Cerebellum (tissue), 4 donors: ENCODE measurements at places on chromosomes 11 and 22.
A peak's percentile ranks its signal among the peaks of the same experiment; 100 is the strongest.

DNA sequence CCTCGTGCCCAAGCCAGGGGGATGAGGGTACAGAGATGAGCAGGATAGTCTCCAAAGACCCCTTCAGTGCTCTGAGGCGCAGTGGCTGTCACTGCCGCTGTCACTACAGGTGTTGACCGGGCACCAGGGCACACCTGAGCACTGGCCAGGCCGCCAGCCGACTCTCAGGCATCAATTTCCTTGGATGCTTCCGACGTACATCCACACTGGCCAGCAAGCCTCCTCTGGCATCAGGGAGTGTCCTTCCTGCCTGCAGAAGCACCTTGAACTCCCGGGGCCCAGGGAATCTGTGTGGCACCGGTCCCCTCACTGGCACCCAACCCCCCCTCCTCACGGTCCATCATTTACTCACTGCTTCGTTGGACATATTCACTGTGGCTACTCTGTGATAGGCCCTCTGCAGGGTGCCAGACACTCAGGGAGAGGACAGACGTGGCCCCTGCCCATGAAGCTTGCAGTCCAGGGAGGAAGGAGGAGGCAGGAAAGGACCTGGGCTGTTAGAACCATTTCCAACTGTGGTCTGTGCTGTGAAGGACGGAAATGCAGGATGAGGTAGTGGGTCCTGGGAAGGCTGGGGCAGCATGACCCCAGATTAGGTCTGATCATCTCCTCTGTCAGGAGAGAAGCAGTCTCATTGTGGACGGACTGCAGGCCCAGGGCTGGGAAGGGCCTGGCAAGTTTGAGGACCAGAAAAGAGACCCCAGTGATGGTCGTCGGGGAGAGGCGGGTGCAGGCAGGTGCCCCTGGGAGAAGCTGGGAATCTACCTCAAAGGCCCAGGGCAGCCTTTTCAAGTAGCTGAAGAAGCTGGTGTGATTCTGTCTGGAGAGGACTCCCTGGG is 46.3 kb upstream of the ANO1 start:
- no peak for DNase-seq

DNA sequence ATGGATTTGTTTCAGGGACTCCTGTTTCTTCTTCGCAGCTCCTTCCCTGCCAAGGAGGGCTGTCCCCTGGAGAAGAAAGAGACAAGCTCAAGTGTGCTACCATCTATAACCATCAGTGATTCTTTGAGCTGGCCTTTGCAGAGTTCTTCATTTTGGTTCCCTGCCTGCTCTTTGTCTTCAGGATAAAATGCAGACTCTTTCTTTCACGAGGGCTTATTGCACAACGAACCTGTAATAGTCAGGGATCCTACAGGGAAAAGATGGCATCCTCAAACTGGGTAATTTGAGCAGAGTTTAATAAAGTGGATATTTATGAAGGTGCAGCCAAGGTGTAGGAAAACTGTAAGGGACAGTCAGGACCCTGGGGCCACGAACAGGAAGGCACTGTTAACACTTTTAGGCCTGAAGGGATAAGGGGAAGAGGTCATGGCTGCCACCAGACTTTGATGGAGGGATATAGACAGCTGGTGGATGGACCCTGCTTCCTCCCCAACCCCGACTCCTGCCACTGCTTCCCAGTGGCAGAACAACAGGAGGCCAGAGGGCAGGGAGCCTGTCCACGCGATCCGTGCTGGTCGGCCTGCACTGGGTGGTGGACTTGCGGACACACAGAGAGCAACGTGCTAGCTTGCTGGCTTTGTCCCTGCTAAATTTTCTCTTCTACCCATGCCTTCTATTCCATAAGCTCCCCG is 767.0 kb downstream of the NTM start:
- no peak for DNase-seq

- DNase-seq, result no peak
Observed at GRCh38 chr22:48895336-48895735, 932.3 kb downstream of the BRD1 start.

- no peak for DNase-seq
Observed at GRCh38 chr11:130414107-130415080, 14.0 kb downstream of the ADAMTS8 start.

GRCh38 chr22:49959782-49960158 is 802 bp upstream of the PIM3 start:
- DNase-seq, result no peak

DNA sequence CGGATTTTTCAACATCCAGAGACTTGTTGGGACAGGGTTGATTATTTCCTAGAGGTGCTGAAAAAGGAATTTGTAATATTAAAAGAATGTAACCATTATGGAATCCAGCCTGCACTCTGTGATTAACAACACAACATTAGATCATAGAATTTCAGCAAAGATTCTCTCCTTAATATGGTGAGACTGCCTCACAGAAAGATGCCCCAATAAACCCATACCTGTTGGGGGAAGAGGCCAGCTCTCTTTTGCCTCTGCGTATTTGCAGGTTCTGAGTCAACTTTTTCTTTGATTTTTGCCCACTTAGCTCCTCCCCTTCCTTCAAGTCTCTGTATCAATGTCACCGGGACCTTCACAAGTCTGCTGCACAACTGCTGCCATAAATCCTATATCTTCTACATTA is 12.4 kb upstream of the MTMR3 start:
- DNase-seq, result no peak

- DNase-seq, result no peak
Observed at GRCh38 chr11:73990730-73991129, 8.1 kb upstream of the UCP2 start.

DNA sequence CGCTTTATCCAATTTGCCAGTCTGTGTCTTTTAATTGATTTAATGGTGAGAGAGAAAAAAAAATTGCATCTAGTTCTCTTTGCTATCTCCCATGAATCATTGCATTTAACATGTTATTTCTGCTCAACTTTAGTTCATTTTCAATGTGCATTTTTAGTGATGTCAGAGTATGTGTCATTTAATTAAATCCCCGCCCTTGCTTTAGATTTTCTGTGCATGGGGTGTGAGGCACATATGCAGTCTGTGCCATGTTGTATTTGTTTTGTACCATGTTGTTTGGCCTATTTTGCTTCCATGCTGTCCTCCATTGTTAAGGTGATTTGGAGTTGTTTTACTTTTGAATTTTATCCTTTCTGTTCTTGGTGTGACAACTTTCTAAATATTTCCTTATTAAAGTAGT is 8.3 kb upstream of the NCR3LG1 start:
- DNase-seq, result no peak

GRCh38 chr11:13222285-13222684 is 55.3 kb upstream of the BMAL1 start:
- DNase-seq, result no peak

GRCh38 chr11:134734141-134734845 is 322.3 kb upstream of the B3GAT1 start:
- no peak for DNase-seq

DNA sequence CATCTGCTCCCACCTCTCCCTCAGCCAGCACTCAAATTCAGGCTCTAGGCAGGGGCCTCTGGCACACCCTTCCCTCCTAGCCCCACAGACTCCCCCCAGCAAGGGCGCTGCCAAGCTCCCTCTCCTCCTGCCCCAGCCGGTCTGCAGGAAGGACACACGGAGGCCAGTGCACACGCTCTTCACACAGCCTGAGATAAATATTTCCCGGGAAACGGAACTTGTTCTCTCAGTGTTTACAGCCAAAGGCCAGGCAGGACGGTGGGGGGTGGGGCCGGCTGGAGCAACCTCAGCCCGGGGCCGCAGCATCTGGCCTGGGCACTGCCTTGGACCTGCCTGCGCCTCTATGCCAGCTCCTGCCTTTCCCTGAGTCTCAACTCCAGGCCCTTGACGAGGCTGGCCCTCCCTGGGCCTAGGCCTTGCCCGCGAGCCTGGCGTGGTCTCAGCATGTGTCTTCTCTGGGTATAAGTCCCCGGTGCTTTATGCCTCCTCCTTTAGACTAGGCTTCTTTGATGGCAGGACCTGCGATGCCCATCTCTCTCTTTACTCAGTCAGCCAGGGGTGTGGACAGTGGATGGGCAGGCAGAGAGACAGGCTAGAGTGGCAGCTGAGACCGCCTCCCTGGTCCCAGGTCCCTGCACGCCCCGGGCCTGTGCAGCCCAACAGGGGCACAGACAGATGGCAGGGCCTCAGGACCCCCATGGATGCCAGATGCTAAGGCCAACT is 48.4 kb downstream of the PDE2A start:
- DNase-seq, result no peak

- no peak for DNase-seq
Observed at GRCh38 chr11:75632450-75632849, 36.4 kb downstream of the MAP6 start.

GRCh38 chr11:76637491-76638269 is 32.9 kb downstream of the LRRC32 start:
- DNase-seq, result no peak

DNA sequence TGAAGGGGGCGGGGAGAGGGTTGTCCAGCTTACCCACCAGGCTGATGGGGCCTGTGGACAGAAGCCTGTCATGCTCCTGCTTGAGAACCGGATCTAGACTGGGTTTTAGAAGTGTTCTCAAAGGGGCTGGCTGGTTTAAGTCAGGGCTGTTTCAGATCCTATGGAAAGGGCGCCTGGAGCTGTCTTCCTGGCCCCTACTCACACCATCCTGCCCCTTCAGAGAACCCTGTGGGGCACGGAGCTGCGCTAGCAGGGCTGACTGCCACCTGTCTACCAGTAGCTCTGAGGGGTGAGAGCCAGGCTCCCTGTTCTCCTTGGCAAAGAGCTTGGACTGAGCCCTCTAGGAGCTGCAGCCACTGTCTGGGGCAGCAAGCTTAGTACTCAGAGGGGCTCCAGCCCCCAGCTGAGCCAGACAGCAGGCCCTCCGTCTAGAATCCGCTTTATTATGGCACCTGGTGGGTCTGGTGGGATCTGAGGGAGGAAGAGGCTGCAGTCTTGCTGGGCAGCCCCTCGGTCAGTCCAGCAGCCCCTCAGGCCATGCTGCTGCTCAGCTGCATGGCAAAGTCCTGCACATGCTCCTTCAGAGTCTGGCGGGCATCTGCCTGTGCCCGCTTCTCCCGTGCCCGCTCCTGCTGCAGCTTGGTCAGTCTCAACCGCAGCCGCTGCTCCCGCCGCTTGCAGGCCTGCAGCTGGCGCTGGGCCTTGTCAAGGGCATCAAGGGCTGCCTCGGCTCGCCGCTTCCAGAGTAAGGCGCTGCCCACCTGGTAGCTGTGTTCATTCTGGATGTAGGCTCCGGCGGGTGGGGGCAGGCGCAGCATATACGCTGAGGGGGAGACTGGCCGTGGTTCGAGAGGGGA is 2.3 kb downstream of the THAP7 start:
- no peak for DNase-seq

GRCh38 chr22:38030311-38031133 is 26.7 kb upstream of the PICK1 start:
- no peak for DNase-seq

- DNase-seq, result no peak
Observed at GRCh38 chr11:13090228-13090708, 81.2 kb downstream of the RASSF10 start.

DNA sequence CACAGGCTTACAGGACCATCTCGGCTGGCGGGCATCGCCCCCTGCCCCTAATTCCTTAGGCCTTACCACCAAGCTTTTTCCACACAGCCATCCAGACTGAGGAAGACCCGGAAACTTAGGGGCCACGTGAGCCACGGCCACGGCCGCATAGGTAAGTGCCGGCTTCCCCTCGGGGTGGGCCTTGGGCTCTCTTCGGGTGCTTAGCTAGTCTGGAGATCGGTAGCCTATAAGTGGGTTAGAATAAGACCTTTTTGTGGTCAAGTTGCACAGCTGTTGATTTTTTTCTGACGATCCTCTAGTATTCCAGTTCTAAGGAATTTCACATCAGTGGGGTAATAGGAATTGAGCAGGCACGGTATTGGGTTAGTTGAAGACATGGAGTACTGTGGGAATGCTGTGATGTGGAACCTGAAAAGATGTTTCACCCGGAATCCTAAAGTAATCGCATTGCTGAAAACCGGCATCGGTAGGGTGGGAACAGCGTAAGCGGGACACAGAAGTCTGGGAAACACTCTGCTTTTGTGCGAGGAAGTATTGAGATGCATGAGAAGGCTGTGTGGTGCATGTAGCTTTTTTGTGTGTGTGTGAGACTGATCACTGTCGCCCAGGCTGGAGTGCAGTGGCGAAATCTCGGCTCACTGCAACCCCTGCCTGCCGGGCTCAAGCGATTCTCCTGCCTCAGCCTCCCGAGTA is 669 bp downstream of the RPL27A start:
- no peak for DNase-seq

- peak; percentile 24 for DNase-seq
Observed at GRCh38 chr11:62411524-62411923, 7.3 kb upstream of the SCGB1A1 start.

DNA sequence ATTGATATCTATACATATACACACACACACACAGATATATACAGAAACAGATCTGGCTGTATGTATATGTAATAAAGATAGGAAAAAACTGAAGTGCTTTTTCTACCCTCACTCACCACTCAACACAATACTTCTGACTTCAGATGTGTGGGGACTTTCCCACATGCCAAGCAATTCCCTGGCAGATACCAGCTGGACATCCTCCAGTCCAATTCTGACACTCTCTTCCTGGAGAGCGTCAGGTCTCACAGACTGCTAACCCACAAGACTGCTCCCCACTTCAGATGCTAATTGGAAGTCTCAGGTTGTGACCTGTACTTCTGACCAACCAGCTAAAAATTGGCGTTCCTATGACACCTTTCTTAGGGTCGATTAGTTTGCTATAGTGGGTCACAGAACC is 140.6 kb downstream of the ATG16L2 start:
- peak; percentile 24 for DNase-seq

- no peak for DNase-seq
Observed at GRCh38 chr11:84390441-84391078, 1104.4 kb upstream of the CCDC90B start.

GRCh38 chr11:78420255-78420764 is 2.7 kb upstream of the GAB2 start:
- DNase-seq, result peak; percentile 48

DNA sequence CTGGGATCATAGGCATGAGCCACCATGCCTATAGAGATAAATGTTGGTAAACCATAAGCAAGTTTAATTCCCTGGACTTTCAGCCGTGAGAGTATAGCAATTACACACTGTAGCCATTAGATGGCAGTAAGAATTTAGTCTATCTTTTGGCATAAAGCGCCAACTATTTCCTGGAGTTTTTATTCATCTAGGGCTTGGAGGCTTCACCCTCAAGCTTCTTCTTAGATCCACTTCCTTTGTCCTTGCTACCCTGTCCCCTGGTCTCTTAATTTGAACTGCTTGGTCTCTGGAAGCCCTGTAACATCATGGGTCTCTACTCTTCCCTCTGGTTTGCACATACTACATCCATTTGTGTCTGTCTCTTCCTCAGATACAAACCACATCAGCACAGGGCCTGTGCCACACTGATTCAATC is 38.2 kb downstream of the OR10A6 start:
- DNase-seq, result peak; percentile 27

DNA sequence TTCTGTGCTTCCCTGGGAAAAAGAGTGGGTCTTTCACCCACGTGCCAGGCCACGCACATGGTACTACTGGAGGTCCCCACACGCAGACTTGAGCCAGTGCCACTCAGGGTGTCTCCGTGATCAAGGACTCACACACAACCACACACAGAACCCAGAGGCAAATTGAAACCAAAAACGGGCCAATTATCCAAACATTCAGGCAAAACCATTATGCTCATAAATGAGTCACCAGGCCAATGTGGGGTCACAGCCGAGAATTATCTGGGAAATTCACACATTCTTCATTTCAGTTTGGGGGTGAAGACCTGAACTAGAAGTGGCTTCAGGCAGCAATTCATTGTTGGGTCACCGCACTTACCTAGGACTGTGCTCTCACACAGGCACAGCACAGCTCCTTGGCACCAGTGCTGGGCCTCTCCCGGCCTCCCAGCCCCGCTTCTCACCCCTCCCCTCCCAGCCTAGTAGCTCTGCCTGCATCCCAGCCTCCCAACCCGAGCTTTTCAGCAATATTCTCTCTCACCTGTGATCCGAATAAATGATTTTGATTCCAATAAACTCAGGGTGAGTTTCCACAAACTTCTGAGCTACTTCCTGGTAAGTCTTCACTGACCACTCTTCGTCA is 28.0 kb downstream of the ADA2 start:
- DNase-seq, result no peak
